ENCODE measurements at places on chromosomes 2 and 18.

DNA sequence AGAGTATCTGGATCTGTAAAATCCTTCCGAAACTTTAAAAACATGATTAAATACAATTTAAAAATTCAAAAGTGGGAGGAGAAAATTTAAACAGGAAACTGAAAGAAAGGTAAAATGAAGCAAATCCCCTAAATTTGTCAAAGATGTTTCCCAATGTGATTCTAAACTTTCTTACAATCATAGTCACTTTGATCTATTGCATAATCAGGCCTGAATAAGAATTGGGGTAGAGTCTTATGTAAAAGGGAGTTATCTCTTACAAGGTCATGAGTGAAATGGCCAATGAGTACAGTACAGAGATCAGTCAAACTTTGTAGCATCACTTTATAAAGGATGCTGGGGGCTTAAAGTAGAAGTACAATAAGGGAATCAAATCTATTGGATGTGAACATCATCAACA is 1657.7 kb upstream of the CELF4 start:
- DNase-seq, result no peak

DNA sequence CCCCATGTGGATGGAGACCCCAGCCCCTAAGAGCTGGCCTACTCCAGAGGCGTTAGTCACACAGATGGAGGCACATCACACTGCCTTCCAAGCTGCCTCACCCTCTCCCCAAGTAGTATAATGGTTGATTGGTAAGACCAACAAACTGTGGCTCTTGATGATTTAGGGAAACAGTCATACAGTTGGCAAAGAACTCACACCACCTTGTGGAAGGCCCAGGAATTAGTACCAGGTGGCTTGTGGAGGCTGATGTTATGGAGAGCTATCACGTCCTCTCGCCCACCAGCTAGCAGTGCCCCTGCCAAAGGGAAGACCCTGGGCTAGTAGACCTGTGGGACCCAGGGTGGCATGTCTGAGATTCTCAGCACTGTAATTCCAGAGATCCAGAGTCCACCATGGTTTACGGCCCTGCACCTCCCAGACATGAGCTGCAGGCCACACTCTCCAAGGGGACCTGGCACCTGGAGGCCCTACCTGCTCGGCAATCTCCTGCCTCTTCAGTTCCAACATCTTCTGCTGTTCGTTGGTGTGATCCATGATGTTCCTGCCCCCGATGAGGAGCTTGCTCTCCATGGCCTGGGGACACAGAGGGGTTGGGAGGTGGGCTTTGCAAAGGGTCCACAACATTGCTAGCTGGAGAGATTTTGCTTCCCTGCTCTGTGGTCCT is 26.3 kb downstream of the KIF3C start:
- no peak for DNase-seq

DNA sequence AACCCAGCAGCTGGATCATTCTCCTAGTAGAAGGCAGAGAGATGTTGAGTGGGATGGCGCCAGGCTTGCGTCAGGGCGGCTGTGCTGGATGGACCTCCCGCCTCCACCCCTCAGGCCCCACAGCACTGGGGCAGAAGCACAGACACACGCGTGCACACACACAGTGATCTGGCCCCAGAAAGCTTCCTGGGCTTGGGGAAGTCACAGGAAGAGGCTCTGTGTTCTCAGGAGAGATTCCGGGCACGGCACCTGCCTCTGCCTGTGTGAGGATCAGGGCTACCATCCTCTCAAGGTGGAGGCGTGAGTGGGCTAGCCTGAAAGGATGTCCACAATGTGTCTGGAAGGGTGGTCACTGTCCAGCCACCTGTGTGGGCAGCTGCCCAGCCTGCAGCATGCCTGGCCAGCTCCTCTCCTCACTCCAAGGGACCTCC is 229.8 kb upstream of the HS6ST1 start:
- no peak for DNase-seq

DNA sequence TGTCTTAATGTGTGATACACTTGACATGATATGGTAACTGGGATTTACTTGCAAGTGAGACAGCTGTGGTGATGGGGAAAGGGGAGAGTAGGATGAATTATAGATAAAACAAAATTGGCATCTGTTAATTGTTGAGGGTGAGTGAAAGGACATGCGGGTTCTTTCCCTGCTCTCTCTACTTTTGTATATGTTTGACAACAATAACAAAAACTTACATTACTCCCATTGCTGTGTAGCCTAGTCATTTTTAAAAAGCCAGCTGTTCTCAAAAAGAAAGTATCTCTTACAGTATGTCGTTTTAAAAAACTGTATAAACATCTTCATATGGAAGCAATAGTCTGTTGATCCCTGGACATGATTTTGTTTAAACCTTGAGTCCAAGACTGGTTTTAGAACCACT is 117.6 kb downstream of the MYO1B start:
- no peak for DNase-seq

DNA sequence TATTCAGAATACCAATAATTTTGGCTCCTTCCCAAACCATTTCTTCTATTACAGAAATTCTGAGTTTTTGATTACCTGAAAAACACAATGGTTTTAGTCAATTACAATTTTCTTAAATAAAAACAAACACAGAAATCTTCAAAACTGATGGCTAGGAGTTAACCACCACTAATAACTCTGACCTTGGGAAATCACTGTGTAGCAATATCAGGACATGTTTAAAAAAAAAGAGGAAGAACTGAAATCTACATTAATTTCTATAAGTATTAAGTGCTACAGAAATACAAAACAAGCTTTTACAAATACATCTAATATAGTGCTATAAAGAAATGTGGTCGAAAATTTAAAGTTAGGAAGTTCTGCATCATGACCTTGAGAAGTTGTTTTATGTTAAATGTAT is 14.9 kb downstream of the L3MBTL4 start:
- no peak for DNase-seq

GRCh38 chr18:74420926-74421325 is 36.2 kb downstream of the DIPK1C start:
- DNase-seq, result no peak

GRCh38 chr2:48939232-48939631 is 183.7 kb upstream of the LHCGR start:
- no peak for DNase-seq

- DNase-seq, result no peak
These were observed 22.0 kb downstream of the SPP2 start for GRCh38 chr2:234072454-234072853.

DNA sequence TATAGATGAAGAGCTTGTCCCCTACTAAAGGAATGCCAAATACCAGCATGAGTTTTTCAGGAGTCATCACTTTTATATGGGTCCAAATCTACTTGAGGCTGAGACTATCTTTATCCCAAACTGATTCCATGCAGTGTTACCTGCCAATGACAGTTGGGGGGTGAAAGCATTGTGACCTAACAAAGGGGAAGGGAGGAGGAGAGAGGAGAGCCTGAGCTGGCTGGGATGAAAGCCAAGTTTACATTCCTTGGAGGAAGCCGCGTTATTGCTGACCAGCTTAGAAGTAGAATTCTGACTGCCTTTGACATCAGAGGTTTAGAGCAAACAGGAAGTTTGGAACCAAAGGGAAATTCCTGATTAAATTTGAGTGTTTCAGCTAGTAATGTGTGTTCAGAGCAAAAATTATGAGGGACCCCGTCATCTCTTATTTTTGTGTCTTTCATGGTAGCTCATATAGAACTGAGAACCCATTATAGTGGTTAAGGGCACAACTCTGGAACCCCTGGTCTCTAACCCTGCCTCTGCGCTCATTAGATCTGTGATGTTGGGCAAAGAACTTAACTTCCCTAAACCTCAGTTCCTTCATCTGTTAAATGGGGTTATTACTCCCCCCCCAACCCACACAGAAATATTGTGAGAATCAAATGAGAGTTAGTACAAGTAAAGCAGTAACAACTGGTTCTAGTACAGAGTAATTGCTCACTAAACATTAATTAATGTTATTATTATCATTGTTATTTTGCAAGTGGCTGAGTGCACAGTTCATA is 199.3 kb upstream of the EPAS1 start:
- no peak for DNase-seq

DNA sequence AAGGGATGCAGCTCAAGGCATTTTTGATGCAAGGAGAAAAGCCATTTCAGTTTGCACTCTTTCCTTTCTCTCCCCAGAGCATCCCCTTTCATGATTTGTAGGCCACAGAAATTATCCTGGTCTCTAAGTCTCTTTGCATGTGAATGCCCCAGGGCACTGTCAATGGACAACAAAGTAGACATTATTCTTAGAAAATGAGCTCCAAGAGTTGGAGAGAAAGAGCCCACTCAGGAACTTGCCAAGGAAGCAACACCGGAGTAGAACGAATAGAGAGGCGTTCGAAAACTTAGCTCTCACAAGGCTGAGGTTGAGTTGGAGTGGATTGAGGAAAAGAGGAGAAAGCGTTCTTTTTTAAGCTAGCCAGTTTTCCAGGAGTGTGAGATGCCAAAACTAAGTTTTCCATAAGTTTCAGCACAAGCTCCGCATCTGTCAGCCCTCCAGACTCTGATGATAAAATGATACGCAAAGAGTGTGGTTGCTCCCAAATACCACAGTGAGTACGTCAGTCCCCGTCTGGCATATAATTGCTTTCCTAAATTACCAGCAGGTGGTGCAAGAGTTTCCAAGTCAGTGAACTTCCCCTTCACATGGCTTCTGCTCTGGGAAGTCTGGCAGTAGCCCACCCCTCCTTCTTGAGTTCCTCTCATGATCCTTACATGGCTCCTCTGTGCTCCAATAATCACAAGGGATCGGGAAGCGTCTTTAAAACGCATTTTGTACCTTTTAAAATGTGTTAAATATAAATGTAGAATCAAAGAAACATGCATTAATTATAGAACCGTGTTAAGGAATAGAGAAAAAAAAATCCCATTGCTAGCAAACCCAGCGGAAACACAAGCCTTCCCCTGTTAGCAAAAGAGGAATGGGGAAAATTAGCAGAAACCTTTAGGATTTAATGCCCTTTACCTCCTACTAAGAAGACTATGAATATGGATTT is 1060.6 kb upstream of the FANCL start:
- peak; percentile 3 for DNase-seq

DNA sequence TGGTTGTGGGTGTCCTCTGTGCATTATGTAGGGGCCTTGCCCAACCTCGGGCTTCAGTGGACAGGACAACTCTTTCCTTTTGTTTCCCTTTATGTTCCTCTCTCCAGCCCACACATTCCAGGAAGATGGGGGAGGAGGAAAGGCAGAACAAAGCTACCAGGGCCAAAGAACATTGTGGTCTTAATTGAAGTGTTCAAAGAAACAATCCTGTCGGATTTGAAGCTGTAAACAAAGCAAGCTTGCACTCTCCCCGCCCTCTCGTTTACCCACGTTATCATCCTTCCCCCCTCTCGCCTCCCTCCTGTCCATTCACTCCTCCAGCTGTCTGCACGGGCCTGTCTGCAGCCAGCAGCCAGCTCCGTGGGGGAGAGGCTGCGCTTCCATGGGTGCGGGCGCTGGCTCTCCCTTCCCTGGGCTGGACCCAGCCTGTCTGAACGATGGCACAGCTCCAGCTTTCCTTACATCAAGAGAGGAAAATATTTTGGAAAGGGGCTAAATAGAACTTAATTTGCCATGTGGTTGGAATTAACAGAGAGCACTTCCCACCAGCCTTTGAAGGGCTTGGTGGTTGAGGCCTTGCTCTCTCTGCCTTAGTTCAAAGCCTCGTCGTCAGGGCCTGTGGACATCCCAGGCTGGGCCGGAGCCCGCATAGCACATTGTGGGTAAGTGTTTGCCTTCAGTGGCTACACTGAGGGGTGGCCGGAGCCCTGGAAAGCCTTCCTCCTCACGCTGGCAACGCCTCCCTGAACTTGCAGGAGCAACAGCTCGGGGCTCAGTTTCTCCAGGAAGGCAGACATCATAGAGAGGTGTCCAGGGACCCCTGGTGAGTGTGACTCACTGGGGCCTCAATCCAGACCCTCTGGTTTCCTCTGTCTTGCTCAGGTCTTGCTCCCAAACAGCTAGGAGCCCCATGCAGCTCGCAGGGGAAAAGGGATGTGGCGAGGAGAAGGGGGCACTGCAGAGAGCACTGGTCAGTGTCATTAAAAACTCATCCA is 60.6 kb upstream of the HS6ST1 start:
- DNase-seq, result no peak

- no peak for DNase-seq
These were observed 1.0 kb upstream of the NFATC1 start for GRCh38 chr18:79394534-79395307.

- DNase-seq, result no peak
These were observed 787 bp downstream of the SOCS6 start for GRCh38 chr18:70289351-70290312.

GRCh38 chr2:216620786-216621185 is 12.4 kb upstream of the IGFBP2 start:
- DNase-seq, result no peak

DNA sequence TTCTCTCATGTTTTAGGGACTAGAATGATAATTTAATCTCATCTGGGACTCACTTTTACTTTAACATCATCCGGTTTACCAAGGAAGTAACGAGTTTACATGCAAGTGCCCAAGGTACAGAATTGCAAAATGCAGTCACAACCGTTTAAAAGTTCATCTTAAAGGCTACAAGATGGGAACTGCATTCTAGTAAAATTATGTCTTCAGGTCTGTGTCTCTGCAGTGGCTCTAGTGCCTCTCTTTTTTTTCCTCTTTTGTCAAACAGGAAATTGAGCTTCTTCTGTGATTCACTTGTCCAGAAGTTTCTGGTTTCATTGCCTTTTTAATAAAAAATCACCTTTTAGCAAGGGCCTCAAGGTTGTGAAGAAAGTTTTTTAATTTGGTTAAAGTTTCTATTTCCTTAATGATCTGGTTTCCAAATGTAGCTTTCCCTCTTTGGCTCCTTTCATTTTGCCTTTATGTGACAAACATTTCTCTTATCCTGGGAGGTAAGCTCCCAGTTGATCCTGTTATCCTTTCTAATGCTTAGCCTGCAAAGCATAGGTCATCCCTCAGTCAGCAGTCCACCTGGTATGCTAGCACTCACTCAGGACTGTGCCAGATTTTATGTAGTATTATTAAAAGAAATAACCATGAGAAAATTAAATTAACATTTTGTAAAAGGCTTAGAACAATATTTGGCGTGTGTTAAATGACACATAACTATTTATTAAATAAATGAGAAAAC is 2.4 kb downstream of the GLS start:
- no peak for DNase-seq

GRCh38 chr2:229713371-229714079 is 830 bp downstream of the DNER start:
- peak; percentile 31 for DNase-seq

DNA sequence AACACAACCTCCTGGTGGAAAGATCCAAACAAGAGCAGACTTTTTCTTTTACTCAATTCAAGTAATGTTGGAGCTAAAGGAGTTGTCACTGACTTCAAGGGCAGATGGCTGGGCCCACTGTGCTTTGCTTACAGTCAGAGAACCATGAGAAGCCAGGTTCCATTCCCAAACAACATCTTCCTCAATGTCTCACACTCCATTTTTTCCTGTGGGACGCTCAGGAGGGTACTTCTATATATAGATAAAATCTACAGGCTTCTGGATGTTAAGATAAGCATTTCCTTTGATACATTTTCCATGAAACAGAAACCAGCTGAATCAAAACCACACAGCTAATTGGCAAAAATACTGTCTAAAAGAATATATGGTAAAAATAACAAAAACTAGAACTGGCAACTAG is 14.4 kb downstream of the IWS1 start:
- DNase-seq, result no peak

- DNase-seq, result no peak
These were observed 470.8 kb downstream of the RIT2 start for GRCh38 chr18:42644729-42645131.
